Kidney epithelial cell (primary cell): ENCODE measurements at places on chromosomes 6 and 20.
A peak's percentile ranks its signal among the peaks of the same experiment; 100 is the strongest.

- DNase-seq = no peak
Observed at GRCh38 chr6:158847786-158848185, 28.6 kb upstream of the EZR start.

DNA sequence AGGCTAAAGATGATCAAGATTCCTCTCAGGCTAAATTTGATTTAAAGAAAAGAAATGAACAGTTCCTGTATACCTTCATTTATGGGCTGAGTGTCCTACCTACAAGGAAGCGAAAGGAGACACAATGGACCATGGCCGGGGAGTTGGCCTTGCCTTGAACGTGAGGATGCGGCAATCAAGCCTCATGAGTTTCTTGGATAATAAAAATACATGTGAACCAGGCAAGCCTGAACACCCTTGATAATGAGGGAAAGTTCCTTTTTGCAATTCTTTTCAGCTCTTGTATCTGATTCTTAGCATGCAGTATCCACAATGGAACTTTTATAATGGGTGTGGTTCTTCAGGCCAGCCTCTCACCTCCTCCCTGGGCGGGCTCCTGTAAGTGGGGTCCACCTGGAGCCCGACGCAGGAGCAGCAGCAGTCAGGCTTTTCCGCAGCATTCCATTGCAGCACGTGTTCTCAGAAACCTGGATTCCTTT, 83.8 kb downstream of the RNASET2 start:
- no peak for DNase-seq

GRCh38 chr20:32885952-32886351, 27.2 kb downstream of the EFCAB8 start:
- no peak for DNase-seq

DNA sequence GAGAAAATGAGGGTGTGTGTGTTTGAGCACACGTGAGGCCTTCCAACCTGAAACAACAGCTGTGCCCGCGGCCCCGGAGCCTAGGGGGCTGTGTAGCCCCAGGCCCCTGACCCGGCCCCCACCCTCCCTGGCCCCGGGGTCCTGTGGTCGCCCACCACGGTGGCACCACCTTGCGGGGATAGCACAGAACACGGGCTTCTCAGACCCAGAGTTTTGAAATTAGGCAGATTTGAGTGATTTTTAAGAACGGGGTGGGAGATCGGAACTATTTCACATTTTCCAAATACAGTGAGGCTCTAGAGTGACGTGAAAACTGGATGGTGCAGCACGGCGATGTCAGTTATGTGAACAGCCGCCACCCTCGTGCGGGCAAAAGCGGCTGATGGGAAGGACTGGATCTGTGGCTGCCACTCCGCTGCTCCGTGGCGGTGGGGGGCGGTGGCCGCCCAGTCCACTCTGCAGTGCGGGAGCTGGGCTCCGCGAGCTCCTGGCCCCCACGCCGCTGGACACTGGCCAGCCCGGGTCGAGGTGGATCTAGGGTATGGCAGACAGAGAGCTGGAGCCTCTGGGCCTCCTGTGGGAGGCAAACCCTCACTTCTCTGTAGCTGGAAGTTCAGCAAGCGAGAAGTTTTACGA, 17.3 kb upstream of the BHLHE23 start:
- no peak for DNase-seq

DNA sequence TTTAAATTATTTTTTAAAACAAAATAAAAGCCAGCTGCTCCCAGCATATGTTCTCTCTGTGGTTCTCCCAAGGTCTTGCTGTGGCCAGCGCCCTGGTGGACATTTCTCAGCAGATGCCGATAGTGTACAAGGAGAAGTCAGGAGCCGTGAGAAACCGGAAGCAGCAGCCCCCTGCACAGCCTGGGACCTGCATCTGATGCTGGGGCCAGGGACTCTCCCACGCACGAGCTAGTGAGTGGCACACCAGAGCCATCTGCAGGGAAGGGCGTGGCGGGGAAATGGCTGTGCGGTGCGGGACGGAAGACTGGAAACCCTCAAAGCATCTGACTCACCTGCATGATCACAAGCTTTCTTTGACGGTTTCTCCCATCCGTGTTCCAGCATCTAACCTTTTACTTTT, 16.5 kb downstream of the GFRA4 start:
- DNase-seq = no peak

DNA sequence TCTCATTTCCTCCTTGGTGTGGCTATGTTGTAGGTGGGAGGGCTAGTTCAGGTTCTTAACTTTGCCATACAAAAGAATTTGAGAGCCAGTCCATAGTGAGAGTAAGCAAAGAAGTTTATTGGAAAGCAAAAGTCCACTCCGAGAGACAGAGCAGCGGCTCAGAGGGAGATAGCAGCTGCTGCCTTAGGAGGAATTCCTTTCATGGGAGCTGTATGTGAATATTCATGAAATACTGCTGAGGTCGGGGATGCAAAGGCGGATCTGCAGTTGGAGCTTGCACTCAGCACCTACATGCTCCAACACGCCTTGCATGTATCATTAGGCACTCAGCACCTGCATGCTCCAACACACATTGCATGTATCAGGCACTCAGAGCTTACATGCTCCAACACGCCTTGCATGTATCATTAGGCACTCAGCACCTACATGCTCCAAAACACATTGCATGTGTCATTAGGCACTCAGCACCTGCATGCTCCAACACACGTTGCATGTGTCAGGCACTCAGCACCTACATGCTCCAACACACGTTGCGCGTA, 54.9 kb downstream of the CDH4 start:
- no peak for DNase-seq

- no peak for DNase-seq
Observed at GRCh38 chr6:39102821-39103136, 12.2 kb downstream of the SAYSD1 start.

DNA sequence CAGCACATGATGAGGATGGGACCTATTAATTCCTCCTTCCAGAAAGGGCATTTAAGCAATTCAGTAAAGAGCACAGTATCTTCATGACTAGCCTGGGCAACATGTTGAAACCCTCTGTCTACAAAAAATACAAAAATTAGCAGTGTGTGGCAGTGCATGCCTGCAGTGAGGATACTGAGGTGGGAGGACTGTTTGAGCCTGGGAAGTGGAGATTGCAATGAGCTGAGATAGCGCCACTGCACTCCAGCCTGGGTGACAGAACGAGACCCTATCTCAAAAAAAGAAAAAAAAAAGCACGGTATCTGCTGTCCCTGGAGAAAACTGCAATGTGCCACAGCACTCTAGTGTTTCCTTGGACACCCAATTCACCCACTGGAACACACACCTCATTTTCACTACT, 18.4 kb downstream of the SAMD3 start:
- no peak for DNase-seq

DNA sequence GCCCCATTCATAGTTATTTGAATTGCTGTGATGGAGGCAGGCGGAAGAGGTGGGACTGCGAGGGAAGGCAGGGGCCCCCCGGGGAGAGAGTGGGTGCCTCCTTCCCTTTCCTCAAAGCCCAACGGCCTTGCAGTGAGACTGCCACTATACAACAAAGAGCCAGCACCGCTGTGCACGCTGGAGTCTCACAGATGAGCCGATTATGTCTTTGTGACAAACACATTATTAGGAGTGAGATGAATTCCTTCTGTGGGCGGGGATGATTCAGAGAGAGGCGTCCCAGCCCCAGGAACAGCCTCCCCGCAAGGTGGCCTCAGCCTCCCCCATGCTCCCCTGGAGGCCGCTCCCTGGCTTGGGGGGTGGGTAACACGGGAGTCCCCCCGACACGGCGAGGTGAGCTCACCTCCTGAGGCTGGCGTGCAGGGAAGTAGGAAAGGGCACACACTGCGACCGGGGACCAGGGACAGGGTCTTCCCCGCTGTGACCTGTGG, 26.7 kb downstream of the NTSR1 start:
- no peak for DNase-seq

DNA sequence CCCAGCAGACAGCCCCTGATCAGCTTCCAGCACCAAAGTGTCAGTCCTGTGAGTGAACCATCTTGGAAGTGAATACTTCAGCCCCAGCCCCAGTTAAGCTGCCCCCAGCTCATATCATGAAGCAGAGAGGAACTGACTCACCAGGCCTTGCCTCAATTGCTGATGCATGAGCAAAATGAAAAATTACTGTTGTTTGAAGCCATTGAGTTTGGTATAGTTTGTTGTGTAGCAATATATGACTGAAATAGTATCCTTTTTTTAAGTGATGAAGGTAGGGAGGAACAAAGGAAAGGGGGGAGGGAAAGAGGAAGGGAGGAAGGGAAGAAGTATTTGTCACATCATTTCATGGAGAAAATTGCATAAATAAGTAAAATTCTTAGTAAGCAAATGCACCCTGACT, 266.4 kb downstream of the MAFB start:
- no peak for DNase-seq

- DNase-seq = no peak
Observed at GRCh38 chr20:2691663-2692035, 931 bp upstream of the EBF4 start.

DNA sequence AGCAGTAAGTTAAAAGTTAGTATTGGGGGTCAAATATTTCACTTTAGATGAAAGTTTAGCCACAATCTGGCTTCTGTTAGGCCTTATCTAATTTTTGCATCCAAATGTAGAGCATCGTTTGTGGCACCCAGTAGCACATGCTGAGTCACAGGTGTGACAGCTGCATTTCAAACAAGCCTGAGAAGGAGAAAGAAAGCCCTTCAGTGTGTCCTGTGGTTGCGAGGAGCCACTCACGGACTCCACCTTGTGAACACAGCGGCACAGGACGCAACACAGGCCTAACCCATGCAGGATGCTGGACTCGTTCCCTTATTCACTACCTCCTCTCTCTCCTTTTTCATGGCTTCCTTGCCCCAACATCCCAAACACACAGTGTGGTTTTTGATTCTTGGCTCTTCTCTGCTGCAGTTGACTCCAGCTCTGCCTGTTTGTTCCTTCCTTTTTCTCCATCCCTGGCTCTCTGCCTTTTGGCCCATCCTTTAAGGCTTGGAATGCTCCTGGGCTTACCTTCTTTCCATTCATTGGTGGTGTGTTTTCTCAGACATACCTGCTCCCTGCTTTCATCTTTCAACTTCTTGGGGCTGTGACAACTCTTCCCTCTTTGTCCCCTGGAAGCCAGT, 124.2 kb downstream of the SLC16A10 start:
- DNase-seq = no peak

GRCh38 chr20:23022849-23023248, 12.3 kb upstream of the SSTR4 start:
- DNase-seq = no peak

- DNase-seq = no peak
Observed at GRCh38 chr20:38454556-38455473, 17.8 kb upstream of the RALGAPB start.

GRCh38 chr20:49276161-49276960, 1.5 kb downstream of the ZNFX1 start:
- DNase-seq = peak; percentile 51

- DNase-seq = peak; percentile 0
Observed at GRCh38 chr6:23106951-23107350, 537.6 kb downstream of the HDGFL1 start.

- no peak for DNase-seq
Observed at GRCh38 chr20:4853004-4853403, 131.3 kb downstream of the PRND start.

- DNase-seq = no peak
Observed at GRCh38 chr20:22456109-22456508, 128.3 kb downstream of the FOXA2 start.

DNA sequence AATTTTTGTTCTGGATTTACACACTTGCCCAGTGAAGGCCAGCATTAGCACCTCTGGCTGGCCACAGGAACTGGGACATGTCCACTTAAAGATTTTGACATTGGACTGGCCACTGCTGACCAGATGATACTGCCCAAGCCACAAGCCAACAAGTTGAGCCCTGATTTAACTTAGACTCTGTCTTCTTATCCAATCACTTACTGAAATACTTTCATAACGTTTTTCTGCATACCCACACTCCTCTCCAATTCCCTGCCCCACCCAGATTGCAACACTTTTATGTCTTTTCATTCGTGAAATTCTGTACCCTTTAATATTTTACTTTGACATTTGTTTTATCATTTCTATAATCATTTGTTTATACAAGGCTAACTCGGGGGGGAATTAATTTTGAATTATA, 170.3 kb upstream of the TAB2 start:
- no peak for DNase-seq

- DNase-seq = no peak
Observed at GRCh38 chr20:25035921-25036320, 22.0 kb downstream of the ACSS1 start.

DNA sequence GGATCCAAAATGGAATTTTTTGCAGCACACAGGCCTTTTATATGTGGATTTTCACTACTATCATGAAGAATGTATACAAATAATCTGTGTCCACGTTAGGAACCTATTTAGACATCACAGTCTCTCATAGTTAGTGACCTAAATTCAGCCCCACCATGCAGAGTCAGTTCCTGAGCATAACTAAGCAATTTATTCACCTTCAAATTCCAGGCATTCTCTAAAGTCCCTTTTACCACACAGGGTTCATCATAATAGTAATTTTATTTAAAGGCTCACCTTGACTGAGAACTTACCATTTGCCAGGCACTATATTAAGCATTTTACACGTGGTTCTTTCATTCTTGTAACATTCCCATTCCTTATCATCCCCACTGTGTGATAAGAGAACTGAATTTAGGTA, 353.8 kb downstream of the ARHGAP18 start:
- DNase-seq = no peak

DNA sequence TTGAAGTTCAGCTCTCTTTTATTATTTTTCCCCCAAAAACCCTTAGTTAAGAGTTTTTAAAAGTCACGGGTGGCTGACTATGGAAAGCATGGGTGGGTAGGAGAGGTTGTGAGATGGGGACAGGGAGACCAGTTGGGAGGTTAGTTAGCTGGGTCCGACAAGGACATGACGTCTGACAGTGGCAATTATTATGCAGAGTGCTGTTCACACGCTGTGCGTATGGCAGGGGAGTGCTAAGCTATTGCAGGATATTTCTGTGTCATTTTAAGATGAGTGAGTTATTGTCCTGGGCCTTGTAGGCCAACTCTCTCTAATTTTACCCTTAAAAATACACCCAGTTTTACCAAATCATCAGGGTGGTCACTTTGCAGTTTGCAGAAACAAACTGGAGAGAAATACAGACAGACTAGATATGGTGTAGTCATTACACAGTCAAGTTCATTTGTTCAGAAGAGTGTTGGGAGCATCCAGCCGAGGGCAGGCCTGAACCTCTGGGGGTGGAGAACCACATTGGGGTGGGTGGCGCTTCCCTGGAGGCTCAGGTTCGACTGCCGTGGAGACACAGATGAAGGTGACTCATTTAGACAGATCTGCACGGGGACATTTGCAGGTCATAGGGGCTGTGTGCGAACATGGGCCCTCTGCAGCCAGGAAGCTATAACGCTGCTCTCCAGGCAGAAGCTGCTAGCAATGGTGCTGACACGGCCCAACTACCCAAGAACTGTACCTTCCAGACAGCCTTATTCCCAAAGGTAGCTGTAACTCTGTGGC, 307.6 kb downstream of the QKI start:
- DNase-seq = no peak

- no peak for DNase-seq
Observed at GRCh38 chr20:57215426-57215825, 51.0 kb downstream of the BMP7 start.

- DNase-seq = no peak
Observed at GRCh38 chr6:101011186-101011585, 130.1 kb upstream of the ASCC3 start.

- DNase-seq = no peak
Observed at GRCh38 chr6:106112433-106112832, 26.3 kb downstream of the PRDM1 start.

- no peak for DNase-seq
Observed at GRCh38 chr6:52547647-52548352, 29.1 kb downstream of the TRAM2 start.
